ENCODE measurements at places on chromosomes 1 and 21.
A peak's percentile ranks its signal among the peaks of the same experiment; 100 is the strongest.

DNA sequence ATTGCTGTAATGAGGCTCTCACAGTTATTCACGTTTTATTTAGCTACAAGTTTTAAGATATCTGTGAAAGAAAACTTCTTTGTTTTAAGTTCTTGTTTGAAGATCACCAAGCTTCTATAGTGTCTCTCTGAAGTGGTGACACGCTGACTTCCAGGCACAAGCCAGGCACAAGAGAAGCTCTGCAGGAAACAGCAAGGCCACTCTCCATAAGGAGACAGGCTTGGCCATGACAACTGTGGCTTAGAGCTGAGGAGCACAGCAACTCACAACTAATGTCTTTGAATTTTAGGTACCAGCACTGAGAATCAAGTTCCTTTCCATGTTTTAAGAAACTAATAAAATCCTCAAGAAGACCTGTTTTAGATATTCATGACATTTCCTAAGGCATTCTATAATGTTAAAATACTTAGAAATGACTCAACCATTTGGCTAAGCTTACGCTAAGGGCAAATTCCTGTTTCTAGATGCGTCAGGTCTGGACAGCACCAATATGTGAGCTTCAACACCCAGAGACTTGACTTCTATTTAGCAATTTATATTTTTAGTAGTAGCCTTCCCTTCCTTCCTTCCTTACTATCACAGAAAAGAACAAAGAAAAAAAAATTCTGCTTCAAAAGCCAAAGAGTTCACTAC, 40.2 kb downstream of the APP start:
- peaks cover 2% of the 10 kb centered on the region for H3K27me3 ChIP-seq
- H3K4me3 ChIP-seq = no peak overlapping the region
- no peaks in the 10 kb centered on the region for H3K4me1 ChIP-seq
- H3K27ac ChIP-seq = no peak overlapping the region
- no peak for DNase-seq
- no peaks in the 10 kb centered on the region for H3K36me3 ChIP-seq

DNA sequence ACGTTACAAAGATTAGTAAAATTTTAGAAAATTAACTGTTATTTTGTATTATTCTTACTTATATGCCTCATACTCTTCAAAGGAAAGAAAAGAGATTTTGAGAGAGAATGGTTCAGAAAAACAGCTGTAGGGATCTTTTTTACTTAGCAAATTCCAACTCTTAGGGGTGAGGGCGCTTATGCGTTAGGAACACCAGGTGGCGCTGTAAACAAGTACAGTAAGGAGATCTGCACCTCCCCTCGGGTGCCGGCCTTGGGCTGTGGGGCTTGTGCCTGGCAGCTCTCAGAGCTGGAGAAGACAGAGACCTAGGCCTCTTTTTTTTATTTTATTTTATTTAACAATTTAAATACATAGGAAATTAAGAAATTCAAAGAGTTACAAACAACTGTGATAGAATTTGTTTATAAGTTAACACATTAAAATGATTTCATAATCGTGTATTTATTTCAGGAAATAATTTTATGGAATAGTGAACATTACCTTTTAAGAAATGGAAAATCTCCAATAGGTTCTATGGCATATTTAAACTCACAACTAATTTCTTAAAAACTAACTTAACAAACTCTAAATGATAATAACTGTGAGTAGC, 32.6 kb downstream of the UTP25 start:
- no peaks in the 10 kb centered on the region for H3K36me3 ChIP-seq
- no peak overlapping the region for H3K4me3 ChIP-seq
- peak; percentile 75 for DNase-seq
- H3K27ac ChIP-seq = no peak overlapping the region
- H3K4me1 ChIP-seq = no peaks in the 10 kb centered on the region
- H3K27me3 ChIP-seq = peaks cover 11% of the 10 kb centered on the region

- DNase-seq = no peak
- H3K36me3 ChIP-seq = no peaks in the 10 kb centered on the region
- H3K27ac ChIP-seq = no peak overlapping the region
- H3K27me3 ChIP-seq = peaks cover 33% of the 10 kb centered on the region
- no peak overlapping the region for H3K4me3 ChIP-seq
These were observed 62.2 kb upstream of the SLC44A3 start for GRCh38 chr1:94757931-94758330.

- DNase-seq = no peak
- peaks cover 58% of the 10 kb centered on the region for H3K36me3 ChIP-seq
- H3K4me3 ChIP-seq = no peak overlapping the region
- H3K27me3 ChIP-seq = no peaks in the 10 kb centered on the region
These were observed 59.7 kb downstream of the INKA2 start for GRCh38 chr1:111679541-111679940.

DNA sequence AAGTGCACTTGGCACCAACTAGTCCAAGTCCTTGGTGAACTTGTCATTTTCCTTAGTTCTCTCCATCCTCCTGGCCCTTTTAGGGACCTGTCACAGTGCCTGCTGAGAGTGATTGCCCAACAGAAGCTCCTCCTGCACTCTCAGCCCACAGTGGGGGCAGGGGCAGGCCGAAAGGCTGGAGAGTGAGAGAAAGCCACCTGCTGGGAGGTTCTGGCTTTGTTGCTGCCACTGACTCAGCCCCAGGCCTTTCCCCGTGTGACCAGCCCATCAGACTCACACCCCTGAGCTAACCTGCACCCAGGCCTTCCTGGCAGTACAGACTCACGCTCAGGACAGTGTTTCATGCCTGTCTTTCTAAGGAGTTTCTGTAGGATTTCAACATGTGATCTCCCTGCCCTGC, 17.1 kb upstream of the PROK1 start:
- H3K4me1 ChIP-seq = no peaks in the 10 kb centered on the region
- no peak for DNase-seq
- H3K27me3 ChIP-seq = peaks cover 15% of the 10 kb centered on the region
- no peak overlapping the region for H3K27ac ChIP-seq
- H3K36me3 ChIP-seq = no peaks in the 10 kb centered on the region

DNA sequence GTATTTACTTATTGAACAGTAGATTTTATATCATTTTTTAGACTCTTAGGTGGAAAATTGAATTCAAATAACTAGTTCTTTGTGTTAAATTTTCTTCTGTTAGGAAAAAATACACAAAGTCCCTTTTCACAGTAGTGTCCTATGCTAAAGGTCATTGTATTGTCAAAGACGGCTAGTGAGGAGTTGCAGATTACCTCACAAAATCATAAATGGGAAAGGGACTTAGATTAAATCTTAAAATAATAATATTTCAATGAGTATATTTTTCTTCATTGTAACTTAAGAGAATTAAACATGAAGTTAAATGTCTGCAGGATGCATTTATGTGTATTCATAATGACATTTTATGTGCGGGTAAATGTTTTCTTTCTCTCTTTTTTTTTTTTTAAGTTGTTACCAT, 32.7 kb downstream of the LYPLAL1 start:
- no peak overlapping the region for H3K27ac ChIP-seq
- no peak overlapping the region for H3K4me3 ChIP-seq
- no peaks in the 10 kb centered on the region for H3K27me3 ChIP-seq

DNA sequence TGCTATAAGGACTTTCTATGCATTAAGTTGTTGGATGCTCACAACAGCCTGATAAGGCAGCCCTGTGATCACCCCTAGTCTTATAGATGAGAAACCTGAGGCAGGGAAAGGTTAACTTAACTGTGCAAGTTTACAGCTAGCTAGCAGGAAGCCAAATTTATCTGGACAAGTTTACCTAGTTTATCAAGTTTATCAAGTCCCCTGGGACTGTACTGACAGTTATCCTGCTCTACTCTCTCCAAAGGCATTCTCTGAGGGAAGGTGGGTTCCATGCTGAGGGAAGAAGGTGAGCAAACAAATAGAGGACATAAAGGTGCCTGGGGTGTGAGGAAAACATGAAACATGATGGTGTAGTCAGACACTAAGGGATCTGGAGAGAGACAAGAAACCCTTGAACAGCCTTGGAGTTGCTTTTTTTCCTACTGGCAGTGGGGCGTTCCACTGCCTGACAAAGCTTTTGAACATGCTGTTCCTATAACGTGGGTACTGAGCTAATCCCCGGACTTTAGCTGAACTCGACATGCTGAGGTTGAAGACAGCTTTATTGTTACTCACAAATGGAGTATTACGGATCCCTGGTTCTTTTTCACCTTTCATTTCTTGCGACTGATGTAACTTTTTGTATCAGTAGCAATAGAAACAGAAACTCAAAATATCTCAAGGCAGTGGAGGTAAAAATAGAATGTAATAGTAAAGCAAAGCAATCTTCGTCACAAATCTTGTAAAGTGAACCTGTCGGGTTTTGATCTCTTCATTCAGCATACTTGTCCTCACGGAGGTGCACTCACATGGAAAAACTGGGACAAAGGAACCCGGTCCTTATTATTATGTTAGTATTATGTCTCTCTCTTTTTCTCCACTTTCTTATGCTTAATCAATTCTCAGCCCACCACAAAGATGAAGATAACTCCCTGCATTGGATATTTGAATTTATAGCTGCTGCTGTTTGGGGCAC, 42.4 kb upstream of the ESRRG start:
- no peaks in the 10 kb centered on the region for H3K27me3 ChIP-seq
- H3K36me3 ChIP-seq = no peaks in the 10 kb centered on the region
- H3K27ac ChIP-seq = no peak overlapping the region
- DNase-seq = no peak
- no peak overlapping the region for H3K4me3 ChIP-seq

GRCh38 chr21:14678973-14679574, 133.0 kb upstream of the SAMSN1 start:
- no peak for DNase-seq
- H3K4me3 ChIP-seq = no peak overlapping the region
- no peaks in the 10 kb centered on the region for H3K27me3 ChIP-seq

- H3K27ac ChIP-seq = no peak overlapping the region
- peaks cover 24% of the 10 kb centered on the region for H3K4me1 ChIP-seq
- peaks cover 12% of the 10 kb centered on the region for H3K27me3 ChIP-seq
These were observed 13.8 kb downstream of the OLIG2 start for GRCh38 chr21:33039536-33039935.

DNA sequence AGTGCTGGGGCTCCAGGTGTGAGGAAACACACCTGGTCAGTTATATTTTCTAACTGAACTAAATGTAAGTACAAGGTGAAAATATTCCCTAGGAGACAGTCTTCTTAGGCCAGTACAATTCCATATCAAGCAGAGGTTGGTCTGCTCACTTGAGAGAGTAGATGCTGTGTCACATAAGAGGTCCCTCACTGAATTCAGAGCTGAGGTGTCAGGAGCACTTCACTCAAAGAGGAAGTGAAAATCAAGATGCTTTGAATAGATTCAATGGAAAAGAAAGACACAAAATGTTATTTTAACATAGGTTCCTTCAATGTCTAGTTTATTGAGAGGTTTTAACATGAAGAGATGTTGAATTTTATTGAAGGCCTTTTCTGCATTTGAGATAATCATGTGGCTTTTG, 4.3 kb upstream of the FCRL3 start:
- H3K36me3 ChIP-seq = peaks cover 6% of the 10 kb centered on the region
- H3K27ac ChIP-seq = peak overlapping the region; percentile 56
- peak overlapping the region; percentile 40 for H3K4me3 ChIP-seq
- peaks cover 54% of the 10 kb centered on the region for H3K4me1 ChIP-seq
- no peak for DNase-seq

DNA sequence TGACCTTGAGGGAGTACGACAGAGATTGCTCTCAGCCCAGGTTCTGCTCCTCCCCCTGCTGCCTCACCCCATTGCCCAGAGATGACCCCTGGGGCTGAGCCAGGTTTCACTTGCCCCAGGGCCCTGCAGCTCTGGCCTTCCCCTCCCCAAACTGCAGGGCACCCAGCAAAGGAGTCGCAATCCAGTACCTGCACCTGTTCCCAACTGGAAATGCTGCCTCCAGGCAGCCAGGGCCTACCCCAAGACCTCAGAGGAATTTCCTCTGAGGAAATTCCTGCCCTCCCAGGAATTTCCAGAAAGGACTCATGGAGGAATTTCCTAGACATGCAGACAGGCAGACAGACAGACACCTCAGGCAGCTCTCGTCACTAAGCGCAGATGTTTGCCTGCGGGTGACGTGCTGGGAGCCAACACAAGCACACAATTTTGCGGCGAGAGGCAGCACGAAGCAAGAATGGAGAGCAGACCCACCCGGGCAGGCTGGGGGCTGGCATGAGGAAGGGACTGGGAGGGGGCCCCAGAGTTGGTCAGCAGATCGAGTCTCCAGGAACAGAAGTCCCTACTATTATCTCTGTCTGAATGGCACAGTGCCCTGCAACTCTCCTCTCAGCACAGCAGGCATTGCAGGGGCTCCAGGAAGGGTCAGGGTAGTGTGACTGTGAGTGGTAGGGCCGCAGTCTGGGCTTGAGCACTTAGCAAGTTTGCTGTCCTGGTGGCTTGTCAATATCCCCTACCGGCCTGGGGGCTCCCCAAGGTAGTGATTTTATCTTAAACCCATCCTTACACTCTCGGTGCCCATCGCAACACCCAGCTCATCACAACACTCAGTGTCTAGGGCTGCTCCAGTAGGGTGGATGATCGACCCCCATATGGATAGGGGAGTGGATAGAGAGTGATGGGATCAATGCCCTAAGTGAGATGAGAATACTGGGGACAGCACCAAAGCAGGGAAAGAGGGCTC, 2.9 kb upstream of the EFNA1 start:
- peaks cover 28% of the 10 kb centered on the region for H3K27me3 ChIP-seq
- DNase-seq = no peak
- no peaks in the 10 kb centered on the region for H3K36me3 ChIP-seq
- no peak overlapping the region for H3K27ac ChIP-seq

DNA sequence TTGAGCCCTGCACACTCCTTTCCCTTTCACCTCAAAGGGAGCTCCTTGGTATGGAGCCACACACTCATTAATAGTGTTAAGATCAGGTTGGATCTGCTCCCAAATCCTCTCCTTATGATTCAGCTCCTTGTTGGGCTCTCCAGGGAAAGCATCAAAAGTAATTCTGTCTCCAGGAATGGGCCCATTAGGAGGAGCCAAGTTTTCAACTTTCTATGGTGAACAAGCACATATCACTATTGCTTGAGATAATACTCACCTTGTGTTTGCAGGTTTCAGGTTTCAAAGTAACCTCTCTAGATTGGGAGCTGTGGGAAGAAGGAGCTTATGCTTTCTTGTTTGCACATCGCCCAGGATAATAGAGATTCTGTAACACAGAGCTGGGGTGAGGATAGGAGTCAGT, 164.8 kb downstream of the TNFSF18 start:
- H3K27ac ChIP-seq = no peak overlapping the region
- no peaks in the 10 kb centered on the region for H3K27me3 ChIP-seq
- peaks cover 38% of the 10 kb centered on the region for H3K4me1 ChIP-seq
- DNase-seq = no peak
- no peak overlapping the region for H3K4me3 ChIP-seq

- no peak overlapping the region for H3K27ac ChIP-seq
- no peaks in the 10 kb centered on the region for H3K36me3 ChIP-seq
- no peak overlapping the region for H3K4me3 ChIP-seq
- DNase-seq = no peak
- peaks cover 12% of the 10 kb centered on the region for H3K4me1 ChIP-seq
These were observed 19.1 kb upstream of the QSOX1 start for GRCh38 chr1:180135535-180135934.

GRCh38 chr1:2921970-2922686, 99.1 kb upstream of the ACTRT2 start:
- no peaks in the 10 kb centered on the region for H3K36me3 ChIP-seq
- no peak overlapping the region for H3K27ac ChIP-seq
- H3K4me3 ChIP-seq = no peak overlapping the region
- DNase-seq = no peak
- no peaks in the 10 kb centered on the region for H3K4me1 ChIP-seq

Data from natural killer cell treated with Interleukin-12 subunit alpha and Interleukin-12 subunit beta and Interleukin-15 and Interleukin-18, amount 100 ng/mL, for 72 hours (primary cell).